ENCODE measurements at places on chromosomes 4 and X.

GRCh38 chrX:46039526-46039925 is 505.7 kb downstream of the ZNF674 start:
- DNase-seq: no peak

DNA sequence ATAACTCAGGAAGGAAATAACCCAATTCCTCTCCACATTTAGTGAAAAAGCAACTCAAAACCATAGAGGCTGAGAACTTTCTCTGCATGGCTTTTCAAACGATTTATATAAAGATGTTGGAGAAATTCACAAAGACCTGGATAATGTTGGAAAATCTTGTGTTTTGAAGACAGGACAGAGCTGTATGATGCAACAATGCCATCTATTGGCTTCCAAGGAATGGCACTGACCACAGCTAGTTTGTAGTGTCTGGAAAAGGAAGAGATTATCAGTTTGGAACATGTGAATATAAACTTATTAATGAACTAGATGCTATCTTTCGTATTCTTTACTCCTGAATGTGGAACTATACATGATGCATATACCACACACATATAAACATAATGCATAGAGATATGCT is 503.6 kb downstream of the IL1RAPL1 start:
- DNase-seq: no peak

GRCh38 chrX:107610667-107611066 is 17.6 kb upstream of the PRPS1 start:
- DNase-seq: no peak

DNA sequence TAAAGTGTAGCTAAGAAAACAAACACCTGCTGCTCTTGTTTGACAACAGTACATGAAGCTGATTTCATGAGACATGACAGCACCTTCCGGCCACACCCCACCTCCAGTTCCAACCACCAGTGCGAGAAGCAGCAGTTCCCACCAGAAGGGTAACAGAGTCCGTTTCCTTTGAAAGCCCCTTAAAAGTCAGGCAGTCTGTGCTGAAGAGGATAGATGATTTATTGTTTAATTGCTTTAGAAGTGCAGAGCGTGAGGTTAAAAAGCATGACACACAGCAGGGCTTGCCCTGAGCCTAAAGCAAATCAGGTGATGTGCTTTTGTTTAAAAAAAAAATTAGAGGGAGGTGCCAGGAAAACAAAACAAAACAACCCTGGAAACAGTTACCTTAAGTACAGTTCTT is 82.6 kb downstream of the HADH start:
- DNase-seq: peak; percentile 69

- no peak for DNase-seq
Observed at GRCh38 chr4:41963105-41963504, 18.5 kb upstream of the DCAF4L1 start.

GRCh38 chr4:110963662-110964280 is 340.9 kb upstream of the PITX2 start:
- no peak for DNase-seq

DNA sequence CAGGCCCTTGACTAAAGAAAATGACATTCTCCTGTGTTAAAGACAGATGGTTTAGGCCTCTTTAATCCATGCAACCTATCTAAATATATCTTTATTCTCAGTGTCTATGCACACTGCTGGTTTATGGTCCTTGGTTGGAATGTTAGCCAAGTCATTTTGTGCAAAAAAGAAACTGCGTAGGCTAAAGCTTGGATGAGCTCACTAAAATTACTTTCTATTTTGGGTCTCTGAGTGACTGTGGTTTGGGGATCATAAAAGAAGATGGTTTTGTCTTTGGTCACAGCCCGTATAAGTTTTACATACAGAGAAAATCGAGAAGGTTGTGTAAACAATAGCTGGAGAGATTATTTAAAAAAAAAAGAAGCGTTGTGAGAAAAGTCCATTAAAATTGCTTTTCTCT is 443.6 kb downstream of the UBE2NL start:
- no peak for DNase-seq

- no peak for DNase-seq
Observed at GRCh38 chr4:178811356-178811755, 1369.1 kb upstream of the AGA start.

GRCh38 chrX:148913971-148914370 is 413.6 kb downstream of the AFF2 start:
- no peak for DNase-seq

DNA sequence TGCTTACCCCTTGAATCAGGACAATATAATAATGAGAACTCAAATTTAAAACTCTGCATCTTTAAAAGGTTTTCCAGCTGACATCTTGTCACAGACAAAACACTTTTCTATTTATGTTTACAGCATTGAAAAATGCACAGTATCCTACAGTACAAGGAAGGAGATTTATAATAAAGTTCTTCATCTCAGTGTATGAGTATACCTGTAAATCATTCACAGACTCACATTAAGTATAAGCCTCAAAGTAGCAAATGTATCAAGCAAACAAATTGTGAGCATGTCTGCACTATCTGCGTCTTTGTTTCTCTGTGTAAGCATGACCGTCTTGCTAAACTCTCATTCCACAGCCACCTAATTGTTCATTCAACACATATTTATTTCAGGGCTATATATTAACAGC is 52.8 kb downstream of the PPP1R2C start:
- no peak for DNase-seq

GRCh38 chrX:129689796-129690195 is 35.0 kb upstream of the APLN start:
- DNase-seq: no peak

- no peak for DNase-seq
Observed at GRCh38 chr4:140807491-140808252, 51.5 kb upstream of the TBC1D9 start.

DNA sequence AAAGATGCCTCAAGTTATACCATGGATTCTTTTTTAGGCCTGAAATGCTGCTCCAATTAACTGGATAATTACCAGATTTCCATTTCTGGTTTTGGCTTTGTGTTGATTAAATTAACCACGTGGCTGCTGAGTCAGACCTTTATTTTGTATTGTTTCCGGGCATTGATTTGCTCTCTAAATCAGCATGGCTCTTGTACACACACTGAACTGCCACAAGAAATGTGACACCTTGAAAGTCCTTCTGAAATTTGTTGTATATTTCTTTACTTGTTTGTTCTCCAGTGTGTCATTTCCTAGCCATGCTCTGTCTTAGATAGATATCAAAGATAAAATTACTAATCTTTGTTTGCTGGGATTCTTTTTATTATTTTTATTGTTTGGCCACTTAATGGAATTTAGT is 11.7 kb downstream of the MTTP start:
- DNase-seq: no peak

GRCh38 chrX:116241001-116241400 is 70.5 kb downstream of the AGTR2 start:
- no peak for DNase-seq

GRCh38 chr4:172845281-172845680 is 323.3 kb upstream of the GALNT7 start:
- no peak for DNase-seq

- no peak for DNase-seq
Observed at GRCh38 chr4:158777423-158778155, 8.8 kb downstream of the FNIP2 start.

DNA sequence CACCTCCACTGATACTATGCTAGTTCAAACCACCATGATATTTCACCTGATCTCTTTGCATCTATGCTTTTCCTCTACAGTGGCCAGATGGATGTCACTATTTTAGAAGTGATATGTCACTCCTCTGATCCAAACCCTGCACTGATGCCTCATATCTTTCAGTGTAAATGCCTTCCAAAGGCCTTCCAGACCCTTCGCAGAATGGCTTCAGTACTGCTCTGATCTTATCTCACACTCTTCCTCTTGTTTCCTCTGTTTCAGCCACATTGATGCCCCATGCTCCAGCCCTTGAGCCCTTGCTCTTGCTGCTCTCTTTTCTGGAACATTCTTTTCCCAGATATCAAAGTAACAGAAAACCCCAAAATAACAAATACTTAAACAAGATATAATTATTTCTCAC is 17.9 kb downstream of the MID1IP1 start:
- DNase-seq: no peak

DNA sequence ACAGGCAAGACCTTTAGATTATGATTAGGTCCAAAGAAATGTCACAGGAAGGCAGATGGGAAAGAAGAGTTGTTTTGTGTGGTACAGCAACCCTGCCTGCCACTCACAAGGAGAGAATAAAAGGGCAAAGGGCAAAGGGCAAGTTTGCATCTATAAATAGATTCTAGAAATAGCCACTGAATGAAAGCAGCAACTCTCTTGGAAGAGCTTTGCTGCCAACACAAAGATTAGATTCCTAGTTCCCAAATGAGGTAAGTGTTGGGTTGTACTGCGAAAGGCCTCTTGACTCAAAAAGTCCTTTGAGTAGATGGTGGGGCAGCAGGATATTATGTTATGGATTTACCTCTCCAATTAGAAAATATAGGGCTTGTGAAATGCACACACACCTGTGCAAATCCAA is 61.2 kb downstream of the MOSPD2 start:
- DNase-seq: no peak

- no peak for DNase-seq
Observed at GRCh38 chrX:138711399-138712347, at the start of gene FGF13. Gene FGF13, minus strand, starts transcription at chrX:138711717. Its CDS starts 714 bp downstream, at chrX:138711003.

GRCh38 chr4:103947617-103948016 is 227.8 kb upstream of the TACR3 start:
- no peak for DNase-seq

GRCh38 chr4:13710246-13710885 is 82.8 kb upstream of the BOD1L1 start:
- no peak for DNase-seq

DNA sequence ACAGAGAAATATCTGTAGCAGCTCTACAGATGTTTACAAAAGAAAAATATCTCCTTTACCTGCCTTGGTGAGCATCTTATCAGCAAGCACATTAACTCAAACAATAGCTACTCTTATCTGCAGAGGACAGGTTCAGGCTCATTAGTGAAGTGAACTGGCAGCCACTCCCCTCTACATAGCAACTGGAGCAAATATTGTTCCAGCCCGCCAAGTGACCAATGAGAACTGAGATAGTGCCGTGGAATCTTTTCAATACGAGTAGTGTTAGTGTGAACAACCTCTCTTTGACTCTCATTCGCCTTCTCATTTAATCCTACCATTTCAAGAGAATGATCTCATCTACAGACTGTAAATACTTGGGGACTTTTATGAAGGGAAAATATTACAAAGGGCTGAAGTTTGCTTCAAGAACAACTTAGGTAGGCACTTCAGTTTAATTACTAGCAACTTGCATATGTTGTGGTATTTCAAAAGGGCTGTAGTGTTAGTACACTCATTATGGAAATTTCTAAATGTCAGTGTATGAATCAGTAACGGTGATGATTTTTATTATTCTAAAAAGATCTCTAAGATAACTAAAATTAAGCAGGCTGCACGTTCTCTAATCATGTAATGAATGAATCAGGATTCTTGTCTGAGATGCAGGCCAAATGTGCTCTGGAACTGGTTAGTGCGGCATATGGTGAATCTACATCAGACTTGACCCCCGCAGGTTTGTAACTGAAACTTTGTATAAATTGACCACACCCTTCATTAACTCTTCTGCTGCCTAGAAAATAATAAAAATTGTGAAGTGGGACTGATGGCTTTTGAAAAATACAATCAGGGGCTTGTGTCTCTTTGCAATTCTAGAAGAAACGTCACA is 72.4 kb downstream of the PALLD start:
- DNase-seq: no peak

DNA sequence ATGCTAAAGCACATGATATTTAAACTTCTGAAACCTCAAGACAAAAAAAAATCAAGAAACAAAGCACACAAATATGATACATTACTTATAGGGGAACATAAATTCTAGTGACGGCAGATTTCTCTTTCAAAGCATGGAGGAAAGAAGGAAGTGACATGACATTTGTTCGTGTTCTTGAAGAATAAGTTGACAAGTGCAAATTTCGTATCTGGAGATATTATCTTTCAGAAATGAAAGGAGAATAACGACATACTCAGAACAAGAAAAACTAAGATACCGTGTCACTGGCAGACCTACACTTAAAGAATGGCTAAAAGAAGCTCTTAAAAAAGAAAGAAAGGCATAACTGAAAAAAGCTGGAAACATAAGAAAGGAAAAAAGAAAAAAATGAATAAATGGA is 16.6 kb downstream of the CENPVL2 start:
- no peak for DNase-seq

- no peak for DNase-seq
Observed at GRCh38 chr4:55323375-55323774, 22.7 kb upstream of the SRD5A3 start.

GRCh38 chr4:4519297-4519894 is 22.5 kb downstream of the STX18 start:
- no peak for DNase-seq

- DNase-seq: no peak
Observed at GRCh38 chr4:1834047-1834775, 21.7 kb downstream of the LETM1 start.

- no peak for DNase-seq
Observed at GRCh38 chr4:155820887-155821518, 45.1 kb downstream of the ASIC5 start.

- peak; percentile 47 for DNase-seq
Observed at GRCh38 chr4:56757261-56757746, 64.2 kb downstream of the SPINK2 start.

DNA sequence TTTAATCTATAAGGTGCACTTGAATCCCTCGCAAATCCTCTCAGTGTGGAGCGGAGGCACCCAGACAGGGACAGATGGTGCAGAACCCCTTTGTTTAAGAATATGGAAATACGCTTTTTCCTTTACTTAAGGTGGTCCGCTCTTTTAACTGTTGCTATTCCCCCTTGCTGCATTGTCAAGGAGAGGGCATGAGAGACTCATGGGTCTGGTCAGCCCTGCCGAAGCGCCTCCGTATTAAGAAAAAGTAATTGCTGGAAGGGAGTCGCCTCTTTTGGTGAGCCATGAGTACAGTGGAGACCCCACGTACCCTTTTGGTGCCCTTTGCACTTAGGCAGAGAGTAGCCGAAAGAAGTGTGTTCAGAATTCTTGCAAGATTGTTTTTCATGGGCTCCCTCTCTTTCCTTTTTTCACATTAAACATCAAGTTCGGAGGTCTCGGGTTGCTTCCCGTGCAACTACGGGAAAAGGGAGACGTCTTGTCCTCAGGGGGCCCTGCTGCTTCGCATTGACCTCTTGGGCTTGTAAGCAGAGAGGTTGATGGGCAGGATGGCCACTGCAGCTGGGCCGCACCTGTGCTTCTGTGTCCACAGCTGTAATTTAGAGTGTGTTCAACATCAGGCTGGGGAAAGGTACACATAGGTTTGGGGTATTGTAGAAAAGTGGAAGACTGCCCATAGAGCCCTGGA is 109.6 kb downstream of the SPRY1 start:
- no peak for DNase-seq

- no peak for DNase-seq
Observed at GRCh38 chr4:183352546-183352945, 30.3 kb upstream of the CLDN24 start.

DNA sequence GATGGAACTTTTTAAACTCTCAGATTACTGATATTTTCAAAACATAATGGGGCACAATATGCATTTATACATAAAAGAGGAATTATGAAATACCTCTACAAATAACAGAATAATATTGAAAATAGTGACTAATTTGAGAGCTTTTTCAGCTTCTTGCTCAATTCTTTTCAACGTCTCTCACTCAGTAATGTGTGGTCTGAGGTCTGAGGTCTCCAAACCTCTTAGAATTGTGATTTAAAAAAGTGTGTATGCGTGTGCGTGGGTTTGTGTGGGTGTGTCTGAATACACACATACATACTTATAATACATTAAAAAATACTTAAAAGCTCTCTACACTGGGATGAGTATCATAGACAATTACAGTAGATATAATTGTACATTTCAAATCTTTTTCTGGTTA is 7.9 kb downstream of the NDNF start:
- no peak for DNase-seq

GRCh38 chr4:121156822-121157769 is 7.0 kb downstream of the TNIP3 start:
- peak; percentile 32 for DNase-seq

- no peak for DNase-seq
Observed at GRCh38 chrX:30468471-30468870, 109.1 kb downstream of the TASL start.

All from CD4-positive, alpha-beta T cell treated with Interleukin-6 at 100 ng/mL for 8 hours (primary cell).